ENCODE measurements at places on chromosomes 4 and X. TPM values are rescaled to one million over a fixed set of nuclear protein-coding genes. Genes with fewer than 3 reads are reported as not detected.

GRCh38 chr4:73450398-73451004, 14.5 kb downstream of the AFP start:
- no peak for DNase-seq

- no peak for DNase-seq
Observed at GRCh38 chr4:14920237-14920636, 82.0 kb upstream of the CPEB2 start.

- DNase-seq: no peak
Observed at GRCh38 chrX:2592279-2592678, 91.5 kb upstream of the DHRSX start.

Gene ACOX3
- total RNA-seq: 29.3 TPM

Gene MAGEA4
- not detected for total RNA-seq

Measured in cardiac septum (tissue), 1 donor.